ENCODE measurements at places on chromosomes 6 and 20. TPM values are rescaled to one million over a fixed set of nuclear protein-coding genes. Genes with fewer than 3 reads are reported as not detected.
A peak's percentile ranks its signal among the peaks of the same experiment; 100 is the strongest.

- peak; percentile 68 for DNase-seq
These were observed 620 bp downstream of the HIVEP1 start for GRCh38 chr6:12012558-12013306.

The CYP24A1 gene
- total RNA-seq, result 0.58 TPM

DNA sequence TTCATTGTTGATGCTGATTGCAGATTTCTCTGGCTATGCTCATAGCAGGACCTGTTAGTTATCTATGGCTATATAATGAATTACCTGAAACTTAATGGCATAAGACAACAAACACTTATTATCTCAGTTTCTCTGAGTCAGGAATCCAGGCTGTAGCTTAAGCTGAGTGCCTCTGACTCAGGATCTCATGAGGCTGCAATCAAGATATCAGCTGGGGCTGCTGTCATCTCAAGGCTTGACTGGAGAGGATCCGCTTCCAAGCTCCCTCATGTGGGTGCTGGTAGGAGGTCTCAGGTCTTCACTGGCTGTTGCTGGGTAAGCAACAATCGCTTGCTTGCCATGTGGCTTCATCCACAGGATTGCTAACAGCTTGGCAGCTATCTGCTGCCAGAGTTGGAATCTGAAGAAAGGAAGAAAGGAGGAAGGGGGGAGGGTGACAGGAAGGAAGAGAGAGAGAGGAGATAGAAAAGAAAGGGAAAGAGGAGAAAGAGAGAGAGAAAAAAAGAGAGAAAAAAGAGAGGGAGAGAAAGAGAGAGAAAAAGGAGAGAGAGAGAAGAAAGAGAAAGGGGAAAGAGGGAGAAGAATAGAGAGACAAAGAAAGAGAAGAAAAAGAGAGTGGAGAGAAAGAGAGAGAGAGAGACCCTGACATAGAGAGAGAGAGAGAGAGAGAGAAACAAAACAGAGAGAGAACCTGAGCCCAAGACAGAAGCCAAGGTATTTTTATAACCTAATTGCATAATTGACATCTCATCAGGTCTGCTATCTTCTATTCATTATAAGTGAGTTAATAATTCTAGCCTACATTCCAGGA, 579.0 kb upstream of the BTBD3 start:
- DNase-seq, result no peak

DNA sequence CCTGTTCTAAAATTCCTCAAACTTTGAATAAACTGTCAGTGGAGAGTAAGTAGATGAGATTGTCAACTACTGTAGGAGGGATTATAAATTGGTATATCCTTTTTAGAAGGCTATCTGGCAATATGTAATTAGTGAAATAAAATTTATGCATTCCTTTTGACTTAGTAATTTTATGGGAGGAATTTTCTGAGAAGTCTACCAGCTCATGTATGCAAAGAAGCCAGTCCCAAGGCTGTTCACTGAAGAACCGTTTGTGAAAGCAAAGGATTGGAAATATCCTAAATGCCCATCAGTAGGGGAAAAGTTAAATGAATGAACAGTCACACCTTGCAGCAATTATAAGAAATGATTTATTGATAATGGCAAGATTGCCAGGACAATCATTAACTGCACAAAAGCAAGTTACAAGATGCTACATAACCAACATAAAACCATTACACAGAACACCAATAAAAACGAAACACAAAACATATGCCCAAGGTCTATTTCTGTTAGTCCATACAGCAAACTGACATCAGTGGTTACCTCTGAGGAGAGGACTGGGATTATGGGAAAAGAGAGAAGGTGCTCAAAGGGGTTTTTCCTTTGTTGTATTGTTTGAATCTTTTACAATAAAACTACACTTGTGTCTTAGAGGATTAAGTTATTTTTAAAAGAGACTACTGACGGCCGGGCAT, 4.6 kb upstream of the DSTN start:
- no peak for DNase-seq

DNA sequence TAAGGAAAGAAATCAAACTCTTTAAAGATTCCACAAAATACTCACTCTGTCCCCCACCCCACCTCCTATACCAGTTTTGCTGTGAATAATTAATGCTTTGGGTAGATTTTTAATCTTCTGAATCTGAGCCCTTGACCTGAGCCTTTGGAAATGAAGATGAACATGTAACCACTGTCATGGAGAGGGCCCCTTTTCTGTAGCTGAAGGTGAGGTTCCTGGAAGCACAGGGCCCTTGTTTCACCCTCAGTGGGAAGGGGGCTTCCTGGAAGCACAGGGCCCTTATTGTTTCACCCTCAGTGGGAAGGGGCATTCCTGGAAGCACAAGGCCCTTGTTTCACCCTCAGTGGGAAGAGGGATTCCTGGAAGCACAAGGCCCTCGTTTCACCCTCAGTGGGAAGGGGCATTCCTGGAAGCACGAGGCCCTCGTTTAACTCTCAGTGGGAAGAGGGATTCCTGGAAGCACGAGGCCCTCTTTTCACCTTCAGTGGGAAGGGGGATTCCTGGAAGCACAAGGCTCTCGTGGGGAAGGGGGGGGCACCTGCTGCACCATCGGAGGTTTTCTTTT, 75.7 kb downstream of the DACT2 start:
- DNase-seq, result no peak

- DNase-seq, result no peak
These were observed 175.5 kb downstream of the TFAP2B start for GRCh38 chr6:50993941-50994720.

The DNAH8 gene
- total RNA-seq, result 0.06 TPM

GRCh38 chr20:20022498-20022897, 5.3 kb downstream of the NAA20 start:
- no peak for DNase-seq

DNA sequence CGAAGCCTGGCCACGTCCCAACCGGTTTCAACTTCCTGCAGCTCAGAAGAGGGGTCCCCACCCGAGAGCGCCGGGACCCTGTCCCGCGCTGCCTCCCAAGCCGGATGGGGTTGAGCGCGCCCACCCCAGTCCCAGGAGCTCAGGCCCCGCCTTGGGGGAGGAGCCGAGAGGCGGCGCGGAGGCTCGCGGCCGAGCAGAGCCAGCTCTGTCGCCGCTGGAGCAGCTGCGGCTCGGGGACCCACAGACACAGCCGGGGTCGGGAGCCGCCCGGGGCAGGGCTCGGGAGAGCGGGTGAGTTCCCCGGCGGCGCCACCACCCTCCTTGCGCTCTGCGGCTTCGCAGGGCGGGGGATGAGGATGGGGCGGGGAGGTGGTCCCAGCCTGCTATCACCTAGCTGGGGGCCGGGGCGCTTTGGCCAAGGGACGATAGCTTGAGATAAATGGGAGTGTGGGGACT, at the start of gene PPP1R16B:
Gene PPP1R16B (plus strand): TSS at position 196 of the 456 bp plus-strand sequence. CDS start 30,229 bp downstream, outside the sequence.
- peak; percentile 92 for DNase-seq

- no peak for DNase-seq
These were observed 60.2 kb upstream of the ADGRF1 start for GRCh38 chr6:47102331-47102730.

The UBE2C gene
- total RNA-seq, result 154 TPM

DNA sequence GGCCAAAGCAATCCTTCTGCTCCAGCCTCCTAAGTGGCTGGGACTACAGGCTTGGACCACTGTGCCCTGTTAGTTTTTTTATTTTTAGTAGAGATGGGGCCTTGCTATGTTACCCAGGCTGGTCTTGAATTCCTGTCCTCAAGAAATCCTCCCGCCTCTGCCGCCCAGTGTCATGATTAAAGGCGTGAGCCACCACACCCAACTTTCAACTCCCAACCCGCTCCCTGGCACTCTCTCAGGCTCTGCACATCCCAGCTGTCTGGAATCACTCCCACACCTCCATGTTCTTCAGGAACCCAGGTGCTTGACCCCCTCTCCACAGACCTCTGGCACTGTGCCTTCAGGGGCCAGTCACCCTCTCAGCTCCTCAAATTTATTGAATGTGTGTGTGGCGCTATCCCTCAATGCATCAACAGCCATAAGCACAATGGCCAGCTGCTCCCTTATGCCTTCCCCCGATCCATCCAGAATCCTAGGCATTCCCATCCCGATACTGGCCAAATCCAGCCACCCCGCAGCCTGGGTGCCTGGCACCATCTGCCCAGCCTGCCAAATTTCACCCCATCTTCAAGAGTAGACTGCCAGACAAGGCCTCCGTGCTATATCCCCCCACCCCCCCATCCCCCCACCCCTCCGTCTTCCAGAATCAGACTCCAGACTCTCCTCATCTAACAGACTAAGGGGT, 647 bp upstream of the POU5F1 start:
- DNase-seq, result no peak

The MATN4 gene
- total RNA-seq, result 0.30 TPM

The CRISP2 gene
- total RNA-seq, result not detected

The DNPH1 gene
- total RNA-seq, result 42.2 TPM

The VARS1 gene
- 68.2 TPM for total RNA-seq

The SLC17A2 gene
- not detected for total RNA-seq

GRCh38 chr6:136230219-136230853, 19.8 kb downstream of the MTFR2 start:
- DNase-seq, result no peak

GRCh38 chr6:111792914-111793700, 80.1 kb downstream of the FYN start:
- no peak for DNase-seq

DNA sequence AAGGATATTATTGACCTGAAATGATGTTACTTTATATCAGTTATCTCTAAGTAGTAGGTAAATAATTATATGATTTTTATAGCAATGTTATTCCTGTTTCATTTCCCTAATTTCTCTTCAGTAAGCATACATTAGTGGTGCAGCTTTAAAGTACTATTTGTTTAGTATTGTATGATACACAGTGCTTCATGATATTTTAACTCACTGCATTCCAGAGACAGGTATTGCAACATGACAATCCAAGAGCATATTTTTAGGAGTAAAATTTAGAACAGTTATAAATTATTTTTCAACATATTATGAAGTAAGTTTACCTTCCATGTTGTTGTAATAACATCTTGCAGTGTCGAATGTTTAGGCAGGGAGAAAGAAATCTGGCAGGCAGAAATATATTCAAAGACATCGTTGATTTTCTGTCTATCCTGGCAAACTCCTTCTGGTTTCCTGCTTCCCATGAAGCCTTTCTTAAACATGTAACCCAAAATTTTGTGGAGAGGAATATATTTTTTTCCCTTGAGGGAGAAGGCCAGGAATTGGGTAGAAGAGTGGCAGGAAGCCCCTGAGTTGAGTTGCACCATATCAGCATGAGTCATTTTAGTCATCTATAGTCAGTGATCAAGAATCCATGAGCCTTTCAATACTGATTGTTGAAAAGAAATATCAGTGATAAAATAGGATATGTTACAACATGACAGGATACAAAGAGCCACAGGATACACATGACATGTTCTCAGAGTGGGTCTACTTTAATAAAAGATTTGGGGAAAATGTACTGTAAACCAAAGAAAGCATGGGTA, 29.0 kb upstream of the PTCHD4 start:
- DNase-seq, result no peak

DNA sequence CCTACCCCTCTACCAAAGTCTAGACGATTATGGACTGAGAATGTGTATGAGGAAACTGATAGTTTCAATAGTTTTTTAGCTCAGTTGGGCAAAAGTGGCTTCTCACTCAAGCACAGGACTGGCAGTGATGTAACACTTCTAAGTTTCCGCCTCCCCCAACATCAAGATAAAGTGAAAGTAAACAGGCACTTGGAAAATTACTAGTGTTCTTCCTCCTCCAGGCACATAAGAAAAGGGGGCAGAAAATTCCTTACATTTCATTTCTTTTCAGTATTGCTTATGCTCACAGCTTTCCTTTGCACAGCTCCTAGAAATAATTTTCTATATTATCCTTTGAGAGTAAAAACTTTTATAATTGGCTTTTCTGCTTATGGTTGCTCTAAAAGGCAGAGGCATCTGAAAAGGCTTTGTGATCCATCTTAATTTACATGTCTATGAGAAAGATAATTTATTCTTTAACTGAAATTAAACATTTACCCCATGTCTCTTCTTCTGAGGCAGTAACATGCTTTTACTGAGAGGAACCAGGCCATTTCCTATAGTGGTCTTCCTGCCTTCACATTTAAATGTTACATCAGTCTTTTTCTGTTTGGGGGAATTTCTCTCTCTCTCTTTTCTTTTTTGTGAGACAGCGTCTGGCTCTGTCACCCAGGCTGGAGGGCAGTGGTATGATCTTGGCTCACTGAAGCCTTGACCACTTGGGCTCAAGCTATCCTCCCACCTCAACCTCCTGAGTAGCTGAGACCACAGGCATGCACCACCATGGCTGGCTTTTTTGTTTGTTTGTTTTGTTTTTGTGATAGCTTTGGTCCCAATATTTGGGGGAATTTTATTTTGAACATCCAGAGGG, 65.0 kb upstream of the EEF1A1 start:
- peak; percentile 40 for DNase-seq

GRCh38 chr20:982754-983153, 19.4 kb downstream of the RSPO4 start:
- no peak for DNase-seq

DNA sequence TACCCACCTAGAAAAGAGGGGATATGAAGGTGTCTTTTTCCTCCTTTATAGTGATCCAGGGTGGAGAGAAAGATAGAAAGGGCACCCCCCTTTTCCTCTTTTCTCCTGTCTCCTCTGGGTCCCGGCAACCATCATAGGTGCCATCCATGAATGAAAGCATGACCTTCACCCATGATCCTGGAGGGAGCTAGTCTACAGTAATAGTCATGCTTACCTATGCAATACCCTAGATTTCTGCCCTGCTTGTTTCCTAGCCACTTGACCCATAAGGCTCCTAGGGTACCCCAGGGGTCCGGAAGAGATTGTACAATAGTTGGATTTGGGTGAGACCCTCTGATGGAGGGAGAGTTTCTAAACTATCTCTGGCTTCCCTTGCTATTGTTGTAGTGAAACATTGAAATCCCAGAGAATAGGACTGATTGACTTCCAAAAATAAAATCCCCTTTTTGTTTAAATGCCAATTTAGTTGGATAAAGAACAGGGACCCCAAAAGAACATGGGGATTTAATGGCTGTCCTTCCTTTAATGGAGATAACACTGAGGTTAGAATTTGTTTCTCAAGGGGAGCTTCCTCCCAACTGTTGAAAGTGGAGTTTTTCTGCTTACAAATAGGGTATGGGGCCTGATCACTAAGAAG, 366.8 kb upstream of the KHDRBS2 start:
- DNase-seq, result no peak

The TGM2 gene
- total RNA-seq, result 0.43 TPM

The RGS17 gene
- total RNA-seq, result not detected

The KLHDC3 gene
- 69.9 TPM for total RNA-seq

The MC3R gene
- not detected for total RNA-seq

DNA sequence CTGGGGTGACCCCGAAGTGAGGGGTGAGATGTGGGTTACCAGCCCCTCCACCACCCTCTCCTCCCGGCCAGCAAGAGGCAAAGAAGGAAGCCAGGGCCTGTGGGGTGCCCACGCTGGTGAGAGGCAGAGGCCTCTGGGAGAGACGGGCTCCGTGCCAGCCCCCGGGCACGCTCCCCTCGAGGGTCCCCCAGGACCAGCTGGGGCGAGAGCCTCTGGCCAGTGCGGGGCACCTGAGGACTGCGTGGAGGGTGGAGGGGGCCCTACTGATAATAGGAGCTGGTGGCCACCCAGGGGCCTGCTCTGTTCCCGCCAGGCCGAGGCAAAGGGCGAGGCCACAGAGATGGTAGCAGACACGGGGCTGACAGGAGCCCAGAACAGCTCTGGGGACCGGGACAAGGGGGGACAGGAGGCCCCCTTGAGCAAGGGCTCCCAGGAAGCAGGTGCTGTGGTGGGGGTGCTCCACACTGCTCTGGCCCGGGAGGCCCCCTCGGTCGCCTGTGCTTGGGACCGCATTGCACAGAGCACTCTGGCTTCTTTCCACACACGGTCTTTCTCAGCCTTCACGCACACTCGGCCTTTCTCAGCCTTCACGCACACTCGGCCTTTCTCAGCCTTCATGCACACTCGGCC, 226.9 kb downstream of the TTLL2 start:
- DNase-seq, result no peak
